ENCODE measurements at places on chromosomes 11 and 22. TPM values are rescaled to one million over a fixed set of nuclear protein-coding genes. Genes with fewer than 3 reads are reported as not detected.

GRCh38 chr22:32052936-32053791, 10.1 kb downstream of the SLC5A1 start:
- no peaks in the 10 kb centered on the region for H3K36me3 ChIP-seq
- no peak overlapping the region for H3K4me3 ChIP-seq
- no peak overlapping the region for H3K27ac ChIP-seq
- peaks cover 7% of the 10 kb centered on the region for H3K27me3 ChIP-seq

DNA sequence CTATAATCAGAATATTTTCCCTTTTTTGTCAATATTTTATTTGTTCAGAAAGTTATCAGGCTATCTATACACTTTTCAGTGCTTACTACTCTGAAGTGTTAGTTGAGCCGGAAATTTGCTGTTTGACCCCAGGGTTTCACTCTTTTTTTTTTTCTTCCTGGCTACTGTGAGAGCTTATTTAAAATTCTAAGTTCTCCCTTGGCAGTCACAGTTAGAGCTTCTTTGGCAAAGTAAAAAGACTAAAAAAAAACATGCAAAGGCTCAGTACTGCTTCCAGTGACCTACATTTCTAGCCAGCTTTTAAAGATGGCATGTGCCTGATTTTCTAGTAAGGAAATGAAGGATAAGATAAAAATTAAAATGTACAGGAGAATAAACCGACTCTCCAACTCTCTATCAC, 48.4 kb downstream of the ELP4 start:
- H3K27me3 ChIP-seq = no peaks in the 10 kb centered on the region
- no peaks in the 10 kb centered on the region for H3K36me3 ChIP-seq
- no peak for DNase-seq
- H3K4me1 ChIP-seq = no peaks in the 10 kb centered on the region

DNA sequence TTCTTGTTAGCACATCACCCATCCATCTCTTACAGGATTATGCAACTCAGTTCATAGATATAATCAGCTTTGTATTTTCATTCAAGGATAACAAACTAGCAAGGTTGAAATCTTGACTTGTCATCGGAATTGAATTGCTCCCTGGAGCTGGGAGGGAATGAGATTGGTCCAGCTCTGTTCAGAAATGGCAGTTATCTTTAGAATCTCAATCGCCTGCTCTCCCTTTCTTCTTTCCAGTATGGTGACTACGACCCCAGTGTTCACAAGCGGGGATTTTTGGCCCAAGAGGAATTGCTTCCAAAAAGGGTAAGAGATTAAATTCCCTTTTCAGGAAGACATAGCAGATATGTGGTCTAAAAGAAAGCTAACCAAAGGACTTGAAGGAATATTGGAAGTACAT, 51.0 kb downstream of the NF2 start:
- H3K36me3 ChIP-seq = peaks cover 20% of the 10 kb centered on the region
- no peak overlapping the region for H3K27ac ChIP-seq
- no peaks in the 10 kb centered on the region for H3K27me3 ChIP-seq
- H3K4me3 ChIP-seq = no peak overlapping the region
- peaks cover 17% of the 10 kb centered on the region for H3K4me1 ChIP-seq

- H3K4me1 ChIP-seq = peaks cover 14% of the 10 kb centered on the region
- H3K27ac ChIP-seq = no peak overlapping the region
- DNase-seq = no peak
- H3K36me3 ChIP-seq = no peaks in the 10 kb centered on the region
These were observed 31.6 kb upstream of the HMOX1 start for GRCh38 chr22:35349368-35349703.

DNA sequence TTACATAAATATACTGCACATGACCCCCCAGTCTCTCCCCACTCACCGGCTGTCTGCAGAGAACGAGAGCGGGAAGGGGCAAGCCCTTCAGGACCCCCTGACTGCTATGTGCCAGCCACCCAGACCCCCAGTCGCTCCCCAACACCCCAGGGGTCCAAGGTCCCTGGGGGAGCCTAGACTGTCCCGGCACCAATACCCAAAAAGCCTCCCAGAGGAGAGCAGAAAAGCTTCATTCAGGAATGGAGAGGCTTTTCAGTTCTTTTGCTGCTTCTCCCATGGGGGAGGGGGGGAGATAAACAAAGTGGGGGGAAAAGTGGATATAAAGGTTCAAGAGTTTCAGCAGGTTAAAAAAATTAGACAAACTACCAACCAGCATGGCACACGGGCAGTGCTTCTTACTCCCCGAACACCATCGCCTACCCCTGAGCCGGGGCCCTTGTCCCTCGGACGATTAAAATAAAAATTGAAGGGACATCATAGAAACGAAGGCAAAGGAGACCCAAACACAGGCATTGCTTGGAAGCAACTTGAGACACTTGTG, 1.3 kb downstream of the CSNK1E start:
- peaks cover 38% of the 10 kb centered on the region for H3K36me3 ChIP-seq
- peak overlapping the region; percentile 97 for H3K4me3 ChIP-seq
- peaks cover 72% of the 10 kb centered on the region for H3K4me1 ChIP-seq
- DNase-seq = no peak
- H3K27ac ChIP-seq = peak overlapping the region; percentile 97

GRCh38 chr11:126162306-126163030, 49.0 kb downstream of the RPUSD4 start:
- H3K36me3 ChIP-seq = no peaks in the 10 kb centered on the region
- H3K27me3 ChIP-seq = peaks cover 18% of the 10 kb centered on the region
- H3K4me1 ChIP-seq = peaks cover 11% of the 10 kb centered on the region
- H3K27ac ChIP-seq = no peak overlapping the region
- no peak for DNase-seq

- no peak for DNase-seq
- H3K4me1 ChIP-seq = no peaks in the 10 kb centered on the region
- H3K27ac ChIP-seq = no peak overlapping the region
- H3K36me3 ChIP-seq = no peaks in the 10 kb centered on the region
- H3K4me3 ChIP-seq = no peak overlapping the region
- no peaks in the 10 kb centered on the region for H3K27me3 ChIP-seq
These were observed 32.8 kb downstream of the MS4A2 start for GRCh38 chr11:60121264-60121663.

- H3K27ac ChIP-seq = no peak overlapping the region
- no peaks in the 10 kb centered on the region for H3K27me3 ChIP-seq
- no peak overlapping the region for H3K4me3 ChIP-seq
- DNase-seq = no peak
- no peaks in the 10 kb centered on the region for H3K36me3 ChIP-seq
- no peaks in the 10 kb centered on the region for H3K4me1 ChIP-seq
These were observed 2050.6 kb upstream of the RAG2 start for GRCh38 chr11:38648604-38649003.

DNA sequence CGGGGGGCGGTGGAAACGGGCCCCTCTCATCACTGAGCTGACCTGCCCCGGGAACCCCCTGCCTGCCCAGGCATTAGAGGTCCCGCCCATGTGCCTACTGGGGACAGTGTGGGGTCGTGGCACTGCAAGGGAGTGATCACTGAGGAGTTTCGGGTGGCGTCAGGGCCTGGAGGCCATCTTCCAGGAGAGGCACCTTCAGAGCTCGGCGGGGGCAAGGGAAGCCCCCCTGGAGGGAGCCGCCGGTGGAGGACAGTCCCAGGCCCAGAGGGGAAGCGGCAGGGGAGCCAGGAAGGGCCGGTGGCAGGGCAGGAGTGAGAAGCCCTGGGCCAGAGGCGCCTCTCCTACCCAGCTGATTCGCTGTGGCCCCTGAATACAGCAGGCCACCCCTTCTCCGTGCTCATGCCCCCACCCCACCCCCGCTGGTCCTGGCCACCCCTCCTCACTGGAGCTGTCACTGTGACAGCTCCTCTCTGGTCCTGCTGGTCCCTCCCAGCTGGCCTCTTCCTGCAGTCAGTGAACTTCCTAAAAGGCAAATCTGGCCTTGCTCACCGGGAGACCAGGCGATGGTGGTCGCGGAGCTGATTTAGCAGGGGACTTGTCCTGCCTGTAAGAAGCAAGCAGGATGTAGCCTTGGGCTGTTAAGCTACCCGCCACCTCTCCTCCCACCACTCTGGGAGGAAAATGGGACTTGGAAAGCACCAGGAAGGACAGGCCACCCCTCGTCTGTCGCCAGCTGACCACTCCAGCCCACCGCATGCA, 2.0 kb upstream of the MAPK11 start:
- peak overlapping the region; percentile 26 for H3K27ac ChIP-seq
- DNase-seq = no peak
- H3K27me3 ChIP-seq = peaks cover 12% of the 10 kb centered on the region

DNA sequence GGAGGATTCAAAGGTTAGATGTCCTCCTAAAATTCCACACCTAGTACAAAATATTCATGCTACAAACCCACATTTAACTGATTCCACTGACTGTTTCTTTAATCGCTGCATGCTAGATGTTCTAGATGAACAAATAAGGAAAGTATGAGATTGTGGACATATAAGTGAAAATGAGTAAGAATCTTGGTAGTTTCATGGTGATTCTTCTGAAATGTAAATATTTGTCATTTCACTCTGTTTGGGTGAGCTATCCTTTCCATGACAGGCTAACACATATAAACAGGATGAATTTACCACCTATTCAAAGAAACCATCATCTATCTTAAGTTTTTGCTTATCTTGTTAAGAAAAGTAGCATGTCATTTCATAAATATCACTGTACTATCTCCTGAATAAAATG, 14.8 kb downstream of the OR5B3 start:
- peak overlapping the region; percentile 71 for H3K27ac ChIP-seq
- peaks cover 76% of the 10 kb centered on the region for H3K4me1 ChIP-seq
- no peaks in the 10 kb centered on the region for H3K27me3 ChIP-seq
- peak overlapping the region; percentile 24 for H3K4me3 ChIP-seq
- peak; percentile 33 for DNase-seq

DNA sequence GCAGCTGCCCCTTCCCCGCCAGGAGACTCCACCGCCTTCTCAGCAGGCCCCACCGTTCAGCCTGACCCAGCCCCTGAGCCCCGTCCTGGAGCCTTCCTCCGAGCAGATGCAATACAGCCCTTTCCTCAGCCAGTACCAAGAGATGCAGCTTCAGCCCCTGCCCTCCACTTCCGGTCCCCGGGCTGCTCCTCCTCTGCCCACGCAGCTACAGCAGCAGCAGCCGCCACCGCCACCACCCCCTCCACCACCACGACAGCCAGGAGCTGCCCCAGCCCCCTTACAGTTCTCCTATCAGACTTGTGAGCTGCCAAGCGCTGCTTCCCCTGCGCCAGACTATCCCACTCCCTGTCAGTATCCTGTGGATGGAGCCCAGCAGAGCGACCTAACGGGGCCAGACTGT, 42.6 kb downstream of the PPP2R1B start:
- H3K27ac ChIP-seq = no peak overlapping the region
- no peak for DNase-seq
- H3K36me3 ChIP-seq = peaks cover 21% of the 10 kb centered on the region
- no peaks in the 10 kb centered on the region for H3K27me3 ChIP-seq

DNA sequence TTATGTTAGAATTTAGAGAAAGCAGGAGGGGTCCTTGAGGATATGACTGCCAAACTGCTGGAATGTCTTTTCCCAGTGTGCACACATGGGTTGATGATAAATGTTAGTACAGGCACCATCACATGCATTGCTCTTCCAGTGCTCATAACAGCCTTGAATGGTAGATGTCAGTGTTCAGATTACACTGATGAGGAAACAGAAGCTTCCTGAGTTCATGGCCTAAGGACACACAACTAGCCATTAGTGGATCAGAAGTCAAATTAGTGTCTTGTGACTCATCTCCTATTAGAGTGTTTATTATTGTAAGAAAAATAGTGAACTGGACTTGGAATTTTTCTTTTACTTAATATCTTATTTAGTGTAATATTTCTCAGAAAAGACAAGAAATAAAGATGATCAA, 241.5 kb downstream of the DDX10 start:
- H3K27me3 ChIP-seq = no peaks in the 10 kb centered on the region
- H3K4me1 ChIP-seq = peaks cover 67% of the 10 kb centered on the region
- peak; percentile 80 for DNase-seq
- peak overlapping the region; percentile 87 for H3K27ac ChIP-seq
- peaks cover 10% of the 10 kb centered on the region for H3K36me3 ChIP-seq

DNA sequence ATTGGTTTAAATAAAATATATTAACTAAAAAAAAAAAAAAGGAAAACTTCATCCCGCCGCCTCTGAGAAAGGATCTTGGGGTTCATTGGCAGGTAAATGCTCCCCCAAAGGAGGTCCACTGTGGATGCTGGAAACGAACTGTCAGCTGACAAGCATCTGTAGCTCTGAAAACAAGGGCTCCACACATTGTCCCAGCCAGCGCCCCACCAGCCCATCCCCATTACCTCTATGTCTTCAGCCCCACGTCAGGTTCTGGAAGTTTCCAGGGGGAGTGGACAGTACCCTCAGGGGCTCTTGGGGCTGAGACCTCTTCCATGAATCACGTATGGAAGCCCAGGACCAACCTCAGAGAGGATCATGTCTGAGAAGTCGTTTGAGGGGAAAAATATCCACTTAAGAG, 66.4 kb upstream of the WNT7B start:
- H3K36me3 ChIP-seq = no peaks in the 10 kb centered on the region
- DNase-seq = no peak
- H3K4me1 ChIP-seq = peaks cover 30% of the 10 kb centered on the region
- no peaks in the 10 kb centered on the region for H3K27me3 ChIP-seq

DNA sequence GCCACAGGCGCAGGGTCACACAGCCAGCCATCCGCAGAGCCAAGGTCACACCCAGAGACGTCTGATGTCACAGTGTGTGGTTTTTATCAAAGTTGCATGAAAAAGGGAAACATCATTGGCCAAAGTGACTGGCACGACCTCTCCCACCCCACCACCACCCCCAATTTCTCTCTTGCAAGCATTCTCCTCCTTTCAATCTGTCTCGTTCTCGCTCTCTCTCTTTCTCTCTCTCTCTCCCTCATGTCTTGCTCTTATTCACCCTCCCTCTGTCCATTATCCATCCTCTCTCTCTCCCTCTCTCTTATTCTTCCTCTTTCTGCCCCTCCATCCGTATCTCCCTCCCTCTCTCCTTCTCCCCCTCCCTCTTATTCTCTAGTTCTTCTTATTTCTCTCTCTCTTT, 40.6 kb downstream of the MN1 start:
- DNase-seq = no peak
- no peaks in the 10 kb centered on the region for H3K4me1 ChIP-seq
- H3K27ac ChIP-seq = no peak overlapping the region
- H3K36me3 ChIP-seq = no peaks in the 10 kb centered on the region
- no peak overlapping the region for H3K4me3 ChIP-seq
- H3K27me3 ChIP-seq = peaks cover 32% of the 10 kb centered on the region

GRCh38 chr11:44579302-44579761, 13.9 kb downstream of the CD82 start:
- peaks cover 6% of the 10 kb centered on the region for H3K36me3 ChIP-seq
- peaks cover 19% of the 10 kb centered on the region for H3K4me1 ChIP-seq
- no peak overlapping the region for H3K27ac ChIP-seq
- H3K27me3 ChIP-seq = no peaks in the 10 kb centered on the region

GRCh38 chr11:120229451-120230424, 10.2 kb upstream of the POU2F3 start:
- peaks cover 4% of the 10 kb centered on the region for H3K27me3 ChIP-seq
- DNase-seq = no peak
- no peak overlapping the region for H3K27ac ChIP-seq
- peaks cover 7% of the 10 kb centered on the region for H3K4me1 ChIP-seq
- peaks cover 8% of the 10 kb centered on the region for H3K36me3 ChIP-seq
- no peak overlapping the region for H3K4me3 ChIP-seq

Gene RIC3
- not detected for total RNA-seq

Gene E2F8
- 1.2 TPM for total RNA-seq

Gene OR51B5
- not detected for total RNA-seq

Gene ARL2
- total RNA-seq = 82.6 TPM

Gene OR8A1
- total RNA-seq = not detected

Gene HBD
- not detected for total RNA-seq

Gene UPK3A
- total RNA-seq = not detected
